ENCODE measurements at places on chromosomes 2 and 18.

- peak; percentile 47 for DNase-seq
Measured at GRCh38 chr2:68762100-68762499, 27.5 kb downstream of the ARHGAP25 start.

- DNase-seq: no peak
Measured at GRCh38 chr2:15625344-15626036, 33.8 kb downstream of the DDX1 start.

- no peak for DNase-seq
Measured at GRCh38 chr2:23850564-23851256, 76.2 kb downstream of the ATAD2B start.

DNA sequence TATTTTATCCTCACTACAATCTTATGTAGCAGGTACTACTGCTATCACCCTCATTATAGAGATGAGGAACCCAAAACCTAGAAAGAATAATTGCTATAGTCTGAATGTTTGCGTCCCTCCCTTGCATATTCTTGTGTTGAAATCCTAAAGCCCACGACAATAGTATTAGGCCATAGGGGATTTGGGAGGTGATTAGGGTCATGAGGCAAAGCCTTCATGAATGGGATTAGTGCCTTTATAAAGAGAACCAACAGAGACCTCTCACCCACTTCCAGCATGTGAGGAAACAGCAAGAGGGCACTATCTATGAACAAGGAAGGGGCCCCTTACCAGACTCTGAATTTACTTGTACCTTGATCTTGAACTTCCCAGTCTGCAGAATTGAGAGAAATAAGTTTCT lies 500.3 kb upstream of the FAM98A start:
- DNase-seq: no peak

DNA sequence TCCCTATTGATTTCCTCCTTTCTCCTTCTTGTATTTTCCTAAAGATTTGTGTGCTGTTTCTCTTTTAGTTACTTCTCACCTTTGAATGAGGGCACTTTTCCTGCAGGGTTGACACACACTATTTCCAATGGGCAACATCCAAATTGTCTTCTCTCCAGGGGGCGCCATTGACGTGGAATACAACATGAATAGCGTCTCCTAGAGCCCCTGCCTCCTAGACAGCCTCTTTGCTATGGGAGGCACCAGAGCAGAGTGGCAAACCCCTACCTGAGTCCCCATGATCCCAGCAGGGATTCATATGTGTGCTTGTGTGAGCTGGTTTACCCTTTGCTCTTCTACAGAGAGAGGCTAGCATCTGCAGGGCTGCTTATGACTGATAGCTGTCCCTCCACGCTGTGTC lies 61.3 kb upstream of the ITSN2 start:
- peak; percentile 67 for DNase-seq

GRCh38 chr2:73641767-73642062 lies 507 bp downstream of the NAT8 start:
- no peak for DNase-seq

GRCh38 chr2:147530033-147530432 lies 314.8 kb upstream of the ACVR2A start:
- no peak for DNase-seq

DNA sequence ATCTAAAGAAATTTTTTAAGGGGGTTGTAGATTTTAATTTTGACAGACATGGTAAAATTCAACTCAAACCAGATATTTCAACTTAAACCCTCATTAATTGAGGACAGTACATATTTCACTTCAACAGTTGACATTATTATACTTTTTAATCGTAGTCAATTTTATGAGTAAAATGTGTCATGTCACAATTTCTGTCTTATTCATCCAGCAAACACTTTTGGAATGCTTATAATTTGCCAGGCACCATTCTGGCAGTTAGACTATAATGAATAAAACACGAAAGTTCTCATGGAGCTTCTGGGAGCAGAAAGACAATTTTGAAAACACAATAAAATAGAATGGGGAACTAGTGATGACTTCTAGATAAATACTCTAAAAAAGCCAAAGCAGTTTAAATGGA lies 1094.8 kb downstream of the SUCLG1 start:
- no peak for DNase-seq

- DNase-seq: no peak
Measured at GRCh38 chr18:10877987-10878386, 271.4 kb downstream of the PIEZO2 start.

- no peak for DNase-seq
Measured at GRCh38 chr2:48197618-48198017, 291.3 kb upstream of the FBXO11 start.

GRCh38 chr2:231810905-231811304 lies 24.7 kb downstream of the COPS7B start:
- DNase-seq: no peak

Data from inflammatory macrophage treated with lipopolysaccharide for 4 hours (primary cell).